ENCODE measurements at places on chromosomes 6 and 20.

GRCh38 chr6:18752278-18753068 is 365.3 kb downstream of the RNF144B start:
- no peak for DNase-seq

- no peak for DNase-seq
Observed at GRCh38 chr6:37513576-37513975, 13.9 kb upstream of the CCDC167 start.

GRCh38 chr20:23568320-23568970 is at the start of gene CST9L:
CST9L (minus strand) TSS chr20:23568484; CDS start chr20:23568450, 34 bp downstream.
- DNase-seq, result no peak

GRCh38 chr6:154638369-154638768 is 94.8 kb upstream of the SCAF8 start:
- DNase-seq, result no peak

DNA sequence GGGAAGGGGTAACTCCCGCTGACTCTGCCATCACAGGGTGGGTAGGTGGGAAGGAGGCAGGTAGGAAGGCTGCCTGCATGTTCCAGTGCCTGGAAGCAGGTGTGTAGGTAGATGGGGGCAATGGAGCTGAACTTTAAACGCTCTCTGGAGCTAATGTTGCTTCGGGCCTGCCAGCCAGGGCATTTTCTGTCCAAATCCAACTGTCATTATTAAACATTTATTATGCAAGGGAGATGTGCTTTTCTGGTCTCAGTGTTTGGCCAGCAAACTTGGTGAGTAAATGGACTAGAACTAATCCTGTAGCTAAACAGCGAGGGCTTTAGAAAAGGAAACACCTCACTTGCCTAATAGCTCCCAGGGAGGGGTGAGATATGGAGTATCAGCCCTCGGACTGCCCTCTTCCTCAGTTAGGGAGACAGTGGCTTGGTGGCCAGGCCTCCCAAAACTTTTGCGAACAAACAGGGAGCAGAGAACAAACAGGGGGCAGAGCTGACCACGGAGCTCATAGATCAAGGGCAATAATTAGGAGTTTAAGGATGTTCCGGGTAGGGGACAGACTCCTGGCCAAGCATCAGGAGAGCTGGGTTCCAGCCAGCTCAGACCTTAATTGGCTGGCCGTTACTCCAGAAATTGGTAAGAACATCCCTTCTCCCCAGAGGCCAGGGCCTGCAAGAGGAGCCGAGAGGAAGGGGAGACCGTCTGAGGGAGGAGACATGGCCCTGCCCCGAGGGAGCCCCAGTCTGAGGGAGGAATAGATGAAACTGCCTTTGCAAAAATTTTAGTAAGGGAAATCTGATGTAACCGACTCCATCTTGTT is 131.1 kb downstream of the VEGFA start:
- no peak for DNase-seq

GRCh38 chr6:84492241-84493165 is 265.1 kb upstream of the CEP162 start:
- no peak for DNase-seq

DNA sequence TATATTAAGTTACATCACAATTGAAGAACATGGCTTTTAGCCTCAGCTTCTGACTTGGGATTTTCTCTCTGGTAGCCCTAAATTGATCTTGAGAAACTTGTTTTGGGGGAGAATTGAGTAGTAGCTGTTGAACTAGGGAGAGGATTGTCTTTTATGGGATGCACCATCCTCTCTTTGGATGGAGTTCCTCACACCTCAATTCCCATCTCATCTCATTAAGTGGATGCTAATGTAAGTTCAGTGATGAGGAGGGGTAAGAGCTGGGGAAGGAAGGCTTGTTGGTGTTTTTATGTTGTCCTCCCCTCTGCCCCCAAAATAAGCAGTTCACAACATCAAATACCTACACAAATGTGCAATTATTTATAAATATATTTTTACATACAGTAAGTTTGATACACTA is 4.0 kb downstream of the GJA1 start:
- DNase-seq, result no peak

DNA sequence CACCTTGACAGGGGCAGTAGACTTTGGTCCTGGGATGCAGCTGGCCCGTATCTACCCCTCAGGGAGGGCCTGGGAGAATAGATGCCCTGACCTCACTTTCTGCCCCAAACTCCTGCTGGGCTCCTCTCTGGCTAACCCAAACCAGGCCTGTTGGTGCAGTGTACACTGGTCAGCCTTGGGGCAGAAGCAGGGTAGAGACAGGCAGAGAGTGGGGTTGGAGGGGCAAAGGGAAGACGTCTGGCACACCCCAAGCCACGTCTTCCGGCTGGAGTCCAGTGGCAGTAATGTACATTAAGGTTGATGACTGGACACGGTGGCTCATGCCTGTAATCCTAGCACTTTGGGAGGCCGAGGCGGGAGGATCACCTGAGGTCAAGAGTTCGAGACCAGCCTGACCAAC is 9.3 kb downstream of the DDR1 start:
- no peak for DNase-seq

GRCh38 chr20:59666586-59666985 is 62.2 kb downstream of the PHACTR3 start:
- DNase-seq, result no peak

DNA sequence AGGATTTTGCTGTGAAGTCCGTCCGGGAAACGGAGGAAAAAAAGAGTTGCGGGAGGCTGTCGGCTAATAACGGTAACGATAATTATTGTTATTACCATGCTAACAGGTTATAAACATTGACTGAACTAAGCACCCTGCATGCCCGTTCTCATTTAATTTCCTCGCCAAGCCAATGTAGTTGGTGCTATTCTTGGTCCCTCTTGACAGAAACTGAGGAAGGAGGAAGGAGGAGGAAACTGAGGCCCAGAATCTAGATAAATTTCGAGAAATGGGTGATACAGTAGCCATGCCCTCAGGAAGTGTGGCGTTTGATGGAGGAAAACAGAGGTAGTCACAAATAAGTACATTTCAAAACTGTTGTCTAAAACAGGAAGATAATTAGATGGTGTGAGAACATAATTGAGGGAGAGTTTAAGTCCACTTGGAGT is 474 bp downstream of the TPX2 start:
- DNase-seq, result no peak

GRCh38 chr6:161301338-161301737 is 27.5 kb upstream of the AGPAT4 start:
- DNase-seq, result no peak

DNA sequence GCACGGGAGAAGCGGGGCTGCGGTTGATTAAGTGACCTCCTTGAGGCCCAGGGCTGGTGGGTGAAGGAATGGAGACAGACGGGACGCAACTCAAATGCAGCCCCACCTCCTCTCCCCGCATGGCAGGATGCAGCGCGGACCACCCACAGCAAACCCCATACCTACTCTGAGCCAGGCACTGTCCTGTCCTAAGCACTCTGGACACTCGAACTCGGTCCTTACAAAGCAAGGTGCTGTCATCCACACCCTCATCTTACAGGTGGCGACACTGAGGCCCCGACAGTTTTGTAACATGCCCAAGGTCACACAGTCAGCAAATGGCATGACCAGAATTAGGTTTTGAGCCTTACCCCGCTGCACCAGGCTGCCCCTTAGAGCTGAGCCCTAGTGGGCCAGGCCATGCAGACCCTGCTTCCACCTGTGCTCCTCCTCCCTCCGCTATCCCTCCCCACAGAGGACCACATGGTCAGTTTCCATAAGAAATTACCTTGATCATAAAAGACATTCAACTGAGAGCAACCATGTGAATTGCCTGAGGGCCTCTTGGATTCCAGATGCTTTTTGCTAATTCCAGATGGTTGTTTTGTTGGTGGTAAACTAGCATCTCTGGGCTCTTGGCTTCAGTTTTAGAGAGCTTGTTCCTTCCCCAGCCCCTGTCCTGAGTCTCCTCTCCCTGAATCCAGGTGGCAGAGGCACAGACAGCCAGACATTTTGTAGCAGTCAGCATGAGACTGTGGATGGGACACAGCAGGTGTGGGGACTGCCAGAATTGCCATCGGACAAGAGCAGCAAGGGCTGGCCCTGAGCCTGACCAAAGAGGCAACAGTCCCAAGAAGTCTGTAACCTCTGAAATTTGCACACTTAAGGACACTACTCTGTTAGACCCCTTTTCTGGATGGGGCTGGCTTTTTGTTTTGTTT is 171.9 kb upstream of the PMEPA1 start:
- no peak for DNase-seq

- DNase-seq, result no peak
Observed at GRCh38 chr6:121858986-121859385, 423.5 kb downstream of the GJA1 start.

- DNase-seq, result no peak
Observed at GRCh38 chr20:16541878-16542277, 31.4 kb downstream of the KIF16B start.

- no peak for DNase-seq
Observed at GRCh38 chr6:25086500-25087091, 150.8 kb upstream of the RIPOR2 start.

- DNase-seq, result no peak
Observed at GRCh38 chr6:32972353-32973143, 4.2 kb downstream of the BRD2 start.

Measured in anterior cingulate cortex (tissue), 58 donors.